Fibroblast of skin of back (primary cell): ENCODE measurements at places on chromosomes 16 and 17.

GRCh38 chr16:30882429-30883310 is 11.2 kb downstream of the BCL7C start:
- DNase-seq = no peak

- DNase-seq = no peak
Measured at GRCh38 chr16:73006026-73006425, 41.9 kb downstream of the ZFHX3 start.

GRCh38 chr16:88061346-88062110 is 110.3 kb downstream of the BANP start:
- peak; percentile 18 for DNase-seq

GRCh38 chr17:63694950-63695773 is 4.8 kb downstream of the LIMD2 start:
- no peak for DNase-seq

GRCh38 chr16:4392382-4393239 is 21.0 kb downstream of the VASN start:
- peak; percentile 81 for DNase-seq

- no peak for DNase-seq
Measured at GRCh38 chr16:29730649-29731048, 15.1 kb downstream of the C16orf54 start.

DNA sequence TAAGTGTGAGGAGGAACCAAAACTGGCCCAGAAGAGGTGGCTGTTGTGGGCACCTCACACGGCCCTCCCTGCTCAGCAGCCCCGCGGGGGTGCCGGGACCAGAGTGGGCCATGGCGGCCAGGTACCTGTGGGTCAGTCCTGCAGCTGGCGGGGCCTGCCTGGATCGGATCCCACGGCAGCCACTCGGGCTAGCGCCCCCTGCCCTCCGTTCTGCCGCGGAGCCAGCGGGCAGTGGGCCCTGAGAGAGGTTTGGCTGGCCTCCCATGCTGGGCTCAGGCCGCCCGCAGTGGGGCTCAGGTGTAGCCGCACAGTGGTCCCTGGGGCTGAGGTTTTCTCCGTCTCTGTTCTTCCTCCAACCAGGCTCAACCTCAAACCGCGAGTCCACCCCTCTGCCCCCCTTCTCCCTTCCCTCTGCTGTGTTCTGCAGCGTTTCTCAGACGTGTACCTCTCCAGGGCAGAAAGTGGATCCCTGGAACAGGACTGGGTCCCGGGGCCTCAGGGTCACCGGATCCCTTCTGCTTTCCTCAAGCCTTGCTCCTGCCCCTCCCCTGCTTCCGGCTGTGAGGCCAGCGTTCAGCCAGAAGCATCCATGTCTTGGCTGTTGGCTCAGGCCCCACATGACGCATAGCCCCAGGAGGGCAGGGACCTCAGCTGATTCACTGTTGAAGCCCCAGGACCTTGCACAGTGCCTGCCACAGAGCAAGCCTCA is 28.6 kb upstream of the ITGA3 start:
- peak; percentile 98 for DNase-seq

- peak; percentile 92 for DNase-seq
Measured at GRCh38 chr16:89410794-89411309, 79.5 kb downstream of the ANKRD11 start.

GRCh38 chr16:53999841-54000240 is 286.7 kb downstream of the IRX3 start:
- DNase-seq = peak; percentile 12

DNA sequence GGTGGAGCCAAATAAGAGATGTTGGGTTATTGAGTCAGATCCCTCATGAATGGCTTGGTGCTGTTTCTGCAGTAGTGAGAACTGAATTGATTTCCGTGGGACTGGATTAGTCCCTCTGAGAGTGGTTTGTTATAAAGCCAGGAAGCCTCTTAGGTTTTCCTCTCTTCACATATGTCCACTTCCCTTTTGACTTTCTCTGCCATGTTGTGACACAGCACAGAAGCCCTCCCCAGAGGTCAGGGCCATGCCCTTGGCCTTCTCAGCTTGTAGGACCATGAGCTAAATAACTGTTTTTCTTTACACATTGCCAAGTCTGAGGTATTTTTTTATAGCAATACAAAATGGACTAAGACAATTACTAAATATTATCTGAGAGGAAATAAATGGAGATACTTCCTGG is 10.3 kb upstream of the HAPSTR1 start:
- DNase-seq = no peak

GRCh38 chr17:64054304-64054703 is 33.9 kb upstream of the ICAM2 start:
- DNase-seq = no peak

DNA sequence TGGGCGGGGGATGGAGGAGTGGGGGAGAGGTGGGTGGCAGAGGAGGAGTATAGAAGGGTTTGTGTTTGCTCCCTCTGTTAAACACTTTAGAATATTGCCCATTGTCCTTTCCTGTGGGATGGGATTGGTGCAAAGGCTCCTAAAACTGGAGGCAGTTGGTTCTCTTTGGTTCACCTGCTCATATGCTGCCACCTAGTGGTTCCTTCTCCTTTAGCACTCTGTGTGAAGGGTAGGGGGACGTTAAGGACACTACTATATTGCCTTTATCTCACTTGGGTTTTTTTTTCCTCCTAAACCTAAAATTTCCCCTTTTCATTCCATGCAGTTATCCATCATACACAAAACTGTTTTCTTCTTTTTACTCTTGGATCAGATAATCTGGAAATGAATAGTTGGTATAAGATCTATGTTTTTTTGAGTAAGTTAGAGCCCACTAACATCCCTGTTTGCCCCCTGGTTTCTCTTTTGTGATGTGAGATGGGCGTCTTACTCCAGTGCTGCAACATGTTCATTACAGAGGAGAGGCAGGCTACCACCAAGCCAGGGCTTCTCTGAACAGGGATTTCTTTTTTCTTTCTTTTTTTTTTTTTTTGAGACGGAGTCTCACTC is 23.8 kb downstream of the SNX11 start:
- DNase-seq = peak; percentile 69
